ENCODE measurements at places on chromosomes 2 and 18. TPM values are rescaled to one million over a fixed set of nuclear protein-coding genes. Genes with fewer than 3 reads are reported as not detected.

DNA sequence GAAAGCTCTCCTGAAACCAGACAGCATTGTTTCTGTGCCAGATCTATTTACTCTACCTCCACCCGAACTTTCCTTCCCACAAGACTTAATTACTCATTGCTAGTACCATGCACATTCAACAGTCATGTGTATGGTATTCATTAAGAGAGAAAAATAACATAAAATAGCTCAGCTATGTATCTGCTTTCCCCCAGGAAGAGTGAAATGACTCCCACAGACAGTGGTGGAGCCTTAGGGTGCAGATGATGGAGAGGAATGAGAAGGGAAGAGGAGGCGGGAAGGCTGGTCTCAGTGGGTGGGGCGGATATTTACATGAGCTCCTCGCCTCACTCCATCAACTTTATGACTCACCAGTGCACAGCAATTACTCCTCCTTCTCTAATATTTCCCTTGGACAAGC, 724.5 kb downstream of the EPHA4 start:
- no peaks in the 10 kb centered on the region for H3K36me3 ChIP-seq
- DNase-seq: no peak
- H3K27me3 ChIP-seq: peaks cover 17% of the 10 kb centered on the region
- H3K4me3 ChIP-seq: no peak overlapping the region
- H3K4me1 ChIP-seq: no peaks in the 10 kb centered on the region

- H3K27me3 ChIP-seq: no peaks in the 10 kb centered on the region
- H3K36me3 ChIP-seq: no peaks in the 10 kb centered on the region
- no peak overlapping the region for H3K4me3 ChIP-seq
- H3K27ac ChIP-seq: no peak overlapping the region
- no peaks in the 10 kb centered on the region for H3K4me1 ChIP-seq
- DNase-seq: no peak
Measured at GRCh38 chr2:50769406-50770181, 262.3 kb downstream of the NRXN1 start.

- no peak within 1 kb of the TSS for H3K27ac ChIP-seq
- peaks cover 34% of the 10 kb centered on the region for H3K27me3 ChIP-seq
- no peaks in the 10 kb centered on the region for H3K4me1 ChIP-seq
- H3K4me3 ChIP-seq: peak within 1 kb of the TSS; percentile 32
- no peak for DNase-seq
- no peaks in the 10 kb centered on the region for H3K36me3 ChIP-seq
Measured at GRCh38 chr2:26847655-26848335, at the start of gene DPYSL5. Gene DPYSL5 (plus strand): TSS chr2:26848132. CDS start chr2:26898500, 50,368 bp downstream.

DNA sequence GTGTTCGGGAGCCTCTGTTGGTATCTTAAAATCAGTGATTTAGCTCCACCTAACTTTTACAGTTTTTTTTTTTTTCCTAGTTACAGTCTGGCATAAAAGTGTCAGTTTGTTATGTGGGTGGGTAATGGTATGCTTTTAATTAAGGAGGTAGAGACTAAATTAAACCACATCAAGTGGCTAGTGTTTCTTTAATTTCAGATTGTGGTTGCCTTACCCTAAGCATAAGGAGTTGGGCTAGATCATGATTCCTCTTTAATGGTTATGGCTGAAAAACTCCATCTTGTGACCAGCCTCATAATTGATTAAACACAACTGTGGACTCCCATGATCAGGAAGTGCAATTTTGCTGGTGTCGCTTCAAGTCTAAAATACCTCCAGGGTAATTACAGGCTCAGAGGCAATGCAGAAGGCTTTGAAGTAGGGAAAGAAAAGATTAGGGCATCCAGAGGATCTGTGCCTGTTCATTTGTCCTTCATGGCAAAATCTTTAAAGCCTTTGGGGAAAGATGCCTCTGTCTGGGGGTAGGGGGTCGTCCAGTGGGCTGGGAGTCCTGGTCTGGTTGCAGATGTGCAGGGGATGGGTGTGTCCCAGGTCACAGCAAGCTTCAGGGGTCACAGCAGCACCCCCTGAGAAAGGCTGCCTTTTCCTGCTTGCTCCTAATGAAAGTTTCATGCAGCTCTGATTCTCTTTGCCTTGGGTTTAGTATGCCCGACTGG, 579.2 kb downstream of the BCL11A start:
- H3K36me3 ChIP-seq: no peaks in the 10 kb centered on the region
- no peaks in the 10 kb centered on the region for H3K4me1 ChIP-seq
- H3K27ac ChIP-seq: no peak overlapping the region
- no peak for DNase-seq
- no peaks in the 10 kb centered on the region for H3K27me3 ChIP-seq

The MOGAT1 gene
- total RNA-seq: not detected

- H3K27ac ChIP-seq: no peak overlapping the region
- no peak overlapping the region for H3K4me3 ChIP-seq
- H3K36me3 ChIP-seq: no peaks in the 10 kb centered on the region
- no peak for DNase-seq
- H3K27me3 ChIP-seq: no peaks in the 10 kb centered on the region
Measured at GRCh38 chr2:118671701-118672454, 175.6 kb downstream of the EN1 start.

The KCNS3 gene
- total RNA-seq: not detected

DNA sequence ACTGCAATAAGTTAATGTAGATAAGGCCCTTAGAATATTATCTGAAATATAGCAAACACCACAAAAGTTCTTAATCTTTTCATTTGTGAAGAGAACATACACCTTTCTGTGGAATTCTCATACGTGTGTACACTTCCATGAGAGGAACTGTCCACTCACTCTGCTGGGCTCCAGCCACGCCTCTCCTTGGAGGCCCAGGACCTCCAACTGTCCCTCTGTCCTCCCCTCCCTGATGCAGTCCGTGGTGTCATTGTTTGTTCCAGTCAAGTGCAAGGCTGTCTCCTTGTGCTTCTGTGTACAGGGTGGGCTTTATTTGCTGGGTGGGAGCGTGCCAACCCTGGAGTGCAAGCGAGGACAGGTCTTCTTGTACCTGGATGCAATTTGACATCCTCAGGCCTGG, 8.7 kb downstream of the RAB12 start:
- peaks cover 68% of the 10 kb centered on the region for H3K4me1 ChIP-seq
- H3K4me3 ChIP-seq: no peak overlapping the region
- H3K27me3 ChIP-seq: no peaks in the 10 kb centered on the region

The ABCB6 gene
- total RNA-seq: 16.7 TPM

- no peaks in the 10 kb centered on the region for H3K4me1 ChIP-seq
- no peak for DNase-seq
- H3K36me3 ChIP-seq: peaks cover 20% of the 10 kb centered on the region
Measured at GRCh38 chr18:57188851-57189557, 42.1 kb downstream of the BOD1L2 start.

- H3K36me3 ChIP-seq: no peaks in the 10 kb centered on the region
- peaks cover 4% of the 10 kb centered on the region for H3K4me1 ChIP-seq
- no peak overlapping the region for H3K27ac ChIP-seq
- DNase-seq: no peak
- no peaks in the 10 kb centered on the region for H3K27me3 ChIP-seq
- H3K4me3 ChIP-seq: no peak overlapping the region
Measured at GRCh38 chr2:223784221-223784772, 53.1 kb downstream of the AP1S3 start.

GRCh38 chr18:11960743-11961380, 20.4 kb upstream of the IMPA2 start:
- no peaks in the 10 kb centered on the region for H3K4me1 ChIP-seq
- H3K27me3 ChIP-seq: peaks cover 8% of the 10 kb centered on the region
- H3K36me3 ChIP-seq: peaks cover 12% of the 10 kb centered on the region
- no peak overlapping the region for H3K27ac ChIP-seq
- H3K4me3 ChIP-seq: no peak overlapping the region
- DNase-seq: no peak

GRCh38 chr18:45621061-45621511, 5.8 kb downstream of the SLC14A2 start:
- H3K36me3 ChIP-seq: no peaks in the 10 kb centered on the region
- H3K27ac ChIP-seq: no peak overlapping the region
- DNase-seq: no peak

GRCh38 chr2:32262105-32262504, 2.6 kb downstream of the NLRC4 start:
- peaks cover 9% of the 10 kb centered on the region for H3K27me3 ChIP-seq
- DNase-seq: no peak
- no peak overlapping the region for H3K4me3 ChIP-seq

The MEP1B gene
- 0.19 TPM for total RNA-seq

- no peak overlapping the region for H3K27ac ChIP-seq
- H3K4me3 ChIP-seq: no peak overlapping the region
- H3K27me3 ChIP-seq: peaks cover 31% of the 10 kb centered on the region
- H3K36me3 ChIP-seq: no peaks in the 10 kb centered on the region
Measured at GRCh38 chr2:133941666-133942065, 312.2 kb upstream of the MGAT5 start.

The SKA1 gene
- total RNA-seq: 38.0 TPM

The REG3A gene
- total RNA-seq: not detected

GRCh38 chr18:77658299-77658662, 408.6 kb downstream of the GALR1 start:
- no peak for DNase-seq
- H3K27me3 ChIP-seq: peaks cover 23% of the 10 kb centered on the region
- H3K4me1 ChIP-seq: no peaks in the 10 kb centered on the region
- H3K36me3 ChIP-seq: no peaks in the 10 kb centered on the region
- H3K4me3 ChIP-seq: no peak overlapping the region
- H3K27ac ChIP-seq: no peak overlapping the region

The CHPF gene
- 52.4 TPM for total RNA-seq

The TIMM21 gene
- 36.3 TPM for total RNA-seq

- no peaks in the 10 kb centered on the region for H3K4me1 ChIP-seq
- DNase-seq: no peak
- no peak overlapping the region for H3K4me3 ChIP-seq
- H3K27ac ChIP-seq: no peak overlapping the region
Measured at GRCh38 chr2:103982691-103983090, 871.2 kb upstream of the POU3F3 start.

DNA sequence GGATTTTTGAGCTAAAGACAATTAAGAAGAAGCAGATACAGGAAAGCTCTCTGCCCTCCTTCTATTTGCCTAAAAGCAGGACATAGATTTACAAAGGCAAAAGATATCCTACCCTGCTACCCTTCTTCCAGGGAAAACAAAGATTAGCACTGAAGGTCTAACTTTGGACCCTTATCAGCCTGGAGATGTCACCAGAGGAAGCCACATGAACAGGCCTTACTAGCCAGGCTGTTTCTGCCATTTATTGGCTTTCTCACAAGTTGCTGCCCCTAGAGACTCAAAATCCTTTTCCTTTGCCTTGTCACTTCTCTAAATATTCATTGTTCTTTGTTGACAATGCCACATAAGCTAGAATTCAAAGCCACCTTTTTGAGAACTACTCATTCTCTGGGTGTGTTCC, 147.3 kb downstream of the B3GNT2 start:
- no peak for DNase-seq
- no peaks in the 10 kb centered on the region for H3K27me3 ChIP-seq
- no peak overlapping the region for H3K4me3 ChIP-seq
- H3K27ac ChIP-seq: no peak overlapping the region
- no peaks in the 10 kb centered on the region for H3K36me3 ChIP-seq
- no peaks in the 10 kb centered on the region for H3K4me1 ChIP-seq

GRCh38 chr2:254241-254640, 9.6 kb downstream of the SH3YL1 start:
- H3K36me3 ChIP-seq: peaks cover 5% of the 10 kb centered on the region
- no peaks in the 10 kb centered on the region for H3K27me3 ChIP-seq
- H3K4me3 ChIP-seq: no peak overlapping the region

The KCNJ13 gene
- not detected for total RNA-seq

DNA sequence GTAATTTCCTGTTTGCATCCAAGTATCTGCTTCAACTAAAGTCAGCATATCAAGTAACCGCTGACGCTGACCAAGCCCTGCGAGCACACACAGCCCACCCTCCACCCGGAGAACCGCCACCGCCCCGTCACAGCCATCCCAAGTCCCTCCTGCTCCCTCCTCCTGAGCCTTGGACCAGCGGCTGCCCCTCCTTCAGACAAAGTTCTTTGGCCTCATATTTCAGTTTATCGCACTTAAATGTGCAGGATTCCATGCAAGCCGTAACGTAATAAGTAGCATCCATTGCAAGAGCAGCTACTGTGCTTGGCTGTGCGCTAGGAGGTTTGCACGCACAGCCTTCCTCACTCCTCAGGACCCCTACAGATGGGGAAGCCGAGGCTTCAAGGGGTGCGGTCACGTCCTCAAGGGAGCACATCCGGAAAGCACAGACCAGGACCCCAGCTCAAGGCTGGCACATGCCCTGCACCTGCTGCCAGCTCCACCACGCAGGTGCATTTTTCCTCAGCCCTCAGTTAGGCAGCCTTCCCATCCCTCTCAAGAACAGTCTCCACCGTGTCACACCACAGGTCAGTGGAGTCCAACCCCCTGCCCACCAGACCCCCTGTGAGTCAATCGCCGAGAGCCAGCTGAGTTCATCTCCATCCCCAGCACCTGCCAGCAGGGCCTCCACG, 17.1 kb downstream of the PXDN start:
- no peaks in the 10 kb centered on the region for H3K36me3 ChIP-seq
- no peak overlapping the region for H3K27ac ChIP-seq
- H3K27me3 ChIP-seq: peaks cover 6% of the 10 kb centered on the region
- H3K4me3 ChIP-seq: no peak overlapping the region
- no peaks in the 10 kb centered on the region for H3K4me1 ChIP-seq

DNA sequence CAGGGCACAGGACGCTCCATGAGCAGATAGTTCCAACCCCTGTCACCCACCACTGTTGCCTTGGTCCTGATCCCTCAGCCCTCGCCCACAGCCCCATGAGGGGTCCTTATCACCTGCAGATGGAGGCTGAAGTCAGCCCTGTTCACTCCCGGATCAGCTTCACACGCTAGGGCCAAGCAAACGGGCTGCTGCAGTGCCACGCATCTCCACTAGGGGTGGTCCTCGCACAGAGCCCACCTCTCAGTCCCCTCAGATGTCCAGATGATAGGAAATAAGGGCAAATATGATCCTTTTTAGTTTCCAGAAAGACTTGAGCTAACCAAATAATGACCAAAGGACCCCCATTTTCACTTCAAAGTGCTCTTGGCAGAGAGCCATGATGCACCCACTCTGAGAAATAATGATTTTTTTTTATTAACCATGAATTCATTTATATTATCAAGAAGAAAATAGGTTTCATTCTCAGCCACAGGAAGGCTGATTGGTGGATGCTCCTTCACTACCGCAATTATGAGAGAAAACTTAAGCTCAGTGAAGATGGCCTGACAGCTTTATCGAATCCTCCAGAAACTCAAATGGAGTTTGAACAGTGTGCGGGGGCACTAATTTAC, 71.9 kb upstream of the KLHL29 start:
- no peak for DNase-seq
- H3K27me3 ChIP-seq: peaks cover 7% of the 10 kb centered on the region
- no peak overlapping the region for H3K4me3 ChIP-seq
- no peaks in the 10 kb centered on the region for H3K36me3 ChIP-seq

GRCh38 chr2:168518555-168519066, 62.5 kb downstream of the CERS6 start:
- no peaks in the 10 kb centered on the region for H3K27me3 ChIP-seq
- peaks cover 32% of the 10 kb centered on the region for H3K4me1 ChIP-seq
- no peaks in the 10 kb centered on the region for H3K36me3 ChIP-seq
- no peak for DNase-seq
- H3K27ac ChIP-seq: no peak overlapping the region

- H3K4me1 ChIP-seq: no peaks in the 10 kb centered on the region
- peaks cover 4% of the 10 kb centered on the region for H3K27me3 ChIP-seq
- no peaks in the 10 kb centered on the region for H3K36me3 ChIP-seq
- no peak overlapping the region for H3K4me3 ChIP-seq
- H3K27ac ChIP-seq: no peak overlapping the region
- DNase-seq: no peak
Measured at GRCh38 chr2:46872902-46873603, 42.6 kb downstream of the MCFD2 start.

The RRM2 gene
- 375 TPM for total RNA-seq

GRCh38 chr2:240392084-240392947, 43.1 kb upstream of the GPC1 start:
- peak; percentile 60 for DNase-seq
- no peaks in the 10 kb centered on the region for H3K27me3 ChIP-seq
- no peaks in the 10 kb centered on the region for H3K4me1 ChIP-seq
- H3K36me3 ChIP-seq: no peaks in the 10 kb centered on the region
- no peak overlapping the region for H3K27ac ChIP-seq
- no peak overlapping the region for H3K4me3 ChIP-seq
